ENCODE measurements at places on chromosomes 7 and 10.

DNA sequence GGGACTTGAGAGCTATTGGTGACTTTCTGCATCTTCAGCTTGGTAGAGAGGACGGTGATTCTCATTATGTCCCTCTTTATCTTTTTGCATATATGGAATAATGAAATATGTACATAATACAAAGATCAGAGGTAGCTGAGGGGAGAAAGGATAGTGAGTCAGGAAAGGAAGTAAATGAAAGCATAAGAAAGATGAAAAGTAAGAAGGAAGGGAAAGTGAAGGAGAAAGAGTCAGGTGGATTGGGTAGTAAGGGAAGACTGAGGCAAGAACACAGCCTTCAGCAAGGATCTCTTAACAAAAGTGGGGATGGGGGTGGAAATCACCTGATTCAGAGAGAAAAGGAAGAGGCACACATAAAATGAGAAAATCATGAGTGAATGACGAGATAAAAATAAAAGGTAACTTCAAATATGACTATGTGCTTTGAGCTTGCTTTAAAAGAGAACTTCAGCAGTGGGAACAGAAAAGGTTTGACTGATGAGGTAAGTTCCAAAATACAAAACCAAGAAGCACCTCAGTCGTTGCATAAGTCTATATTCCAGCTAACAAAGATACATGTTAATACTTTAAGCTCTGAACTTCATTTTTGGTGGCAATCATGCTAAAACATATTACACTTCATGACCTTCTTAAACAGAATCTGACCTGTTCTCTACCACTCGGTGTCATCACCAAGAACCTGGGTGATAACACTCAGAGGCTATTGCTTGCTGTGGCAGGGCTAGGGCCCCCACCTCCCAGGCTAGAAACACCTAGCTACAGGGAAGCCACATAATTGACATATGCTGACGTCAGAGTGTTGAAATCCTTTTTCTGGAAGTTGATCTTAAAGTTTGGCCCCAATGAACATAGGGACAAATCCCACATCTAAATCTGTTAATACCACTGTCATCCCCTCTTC, 32.9 kb downstream of the NRCAM start:
- DNase-seq = no peak

DNA sequence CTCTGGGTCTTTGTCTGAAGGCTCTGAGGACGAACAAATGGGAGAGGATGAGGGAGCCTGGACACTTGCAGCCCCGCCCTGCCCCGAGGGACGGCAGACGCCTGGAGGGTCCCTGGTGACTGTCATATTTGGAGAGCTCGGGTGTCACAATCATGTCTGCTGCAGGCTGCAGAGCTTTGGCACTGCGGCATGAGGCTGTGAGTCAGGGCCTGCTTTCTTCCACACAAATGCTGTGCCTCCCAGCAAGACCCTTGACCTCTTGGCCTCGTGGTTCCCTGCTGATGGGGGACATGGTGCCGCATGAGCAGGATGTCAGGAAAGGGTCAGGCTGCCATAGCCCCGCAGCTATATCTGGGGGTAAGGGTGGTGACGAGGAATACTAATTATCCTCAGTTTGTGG, 64.9 kb upstream of the PPIF start:
- no peak for DNase-seq

- DNase-seq = no peak
These were observed 162.7 kb downstream of the DIP2C start for GRCh38 chr10:526651-527312.

DNA sequence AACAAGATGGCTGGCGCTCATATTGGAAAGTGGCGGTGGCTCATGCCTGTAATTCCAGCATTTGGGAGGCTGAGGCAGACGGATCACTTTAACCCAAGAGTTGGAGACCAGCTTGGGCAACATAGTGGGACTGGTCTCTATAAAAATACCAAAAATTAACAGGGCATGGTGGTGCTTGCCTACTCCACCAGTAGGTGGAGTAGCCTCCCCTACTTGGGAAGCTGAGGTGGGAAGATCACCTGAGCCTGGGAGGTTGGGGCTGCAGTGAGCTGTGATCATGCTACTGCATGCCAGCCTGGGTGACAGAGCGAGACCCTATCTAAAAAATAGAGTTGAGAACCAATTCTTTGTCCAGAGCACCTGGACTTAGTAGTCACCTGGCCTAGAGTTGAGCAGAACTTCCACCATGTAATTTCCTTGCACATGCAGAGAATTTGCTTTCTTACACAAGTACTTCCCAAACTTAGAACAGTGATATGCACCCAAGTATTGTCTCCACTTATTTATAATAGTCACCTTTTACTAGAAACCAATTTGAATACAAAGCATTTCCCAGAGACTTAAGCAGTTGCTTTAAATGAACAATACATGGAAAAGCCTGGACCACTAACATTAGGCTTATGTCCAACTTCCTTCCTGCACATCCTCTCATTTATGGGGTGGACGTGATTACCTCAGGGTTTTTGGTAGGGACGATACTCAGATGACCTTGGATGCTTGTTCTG, 15.9 kb downstream of the LAMB4 start:
- DNase-seq = no peak

DNA sequence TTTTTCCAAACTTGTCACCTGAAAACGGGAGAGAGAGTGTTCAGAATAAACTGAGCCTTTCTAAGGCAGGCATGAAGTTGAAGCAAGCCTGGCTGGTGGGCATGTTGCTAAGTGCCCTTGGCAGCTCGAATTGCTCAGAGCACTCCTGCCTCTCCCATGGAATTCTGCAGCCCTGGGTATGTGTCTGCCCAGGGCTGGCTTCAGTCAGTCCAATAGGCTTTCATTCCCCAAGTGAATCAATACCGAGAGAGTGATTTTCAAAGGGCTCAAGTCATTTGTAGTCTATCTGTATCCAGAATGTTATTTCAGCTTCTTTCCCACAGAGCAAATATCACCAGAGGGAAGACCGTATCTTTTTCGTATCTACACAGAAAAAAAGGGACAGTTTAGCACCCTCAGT, 415.5 kb upstream of the COBL start:
- no peak for DNase-seq

All from NCI-H187 treated with DMSO at 0.1 percent for 48 hours (cell line).